ENCODE measurements at places on chromosomes 16 and 17.

- DNase-seq = no peak
These were observed 4.4 kb downstream of the LGALS9 start for GRCh38 chr17:27635275-27635823.

- peak; percentile 58 for DNase-seq
These were observed 723 bp downstream of the TRIM37 start for GRCh38 chr17:59105852-59106462.

- DNase-seq = no peak
These were observed 358.6 kb upstream of the ASIC2 start for GRCh38 chr17:33651686-33652085.

DNA sequence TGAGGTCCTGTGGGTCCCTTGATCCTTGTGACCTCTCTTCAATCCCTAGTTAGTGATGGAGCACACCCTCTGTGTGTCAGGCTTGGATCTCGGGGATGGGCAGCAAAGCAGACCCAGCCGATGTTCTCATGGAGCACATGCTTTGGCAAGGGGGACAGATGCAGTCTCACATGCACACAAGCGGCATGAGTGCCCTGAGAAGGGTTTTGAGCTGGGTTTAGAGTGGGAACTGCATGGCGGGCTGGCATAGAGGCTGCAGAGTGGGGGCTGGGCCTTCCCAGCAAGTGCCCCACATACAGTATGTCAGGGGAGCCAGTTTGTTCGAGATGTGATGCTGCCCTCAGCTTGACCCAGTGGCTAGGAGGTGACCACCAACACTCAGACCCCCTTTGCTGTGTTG is 41.6 kb downstream of the B9D1 start:
- no peak for DNase-seq

DNA sequence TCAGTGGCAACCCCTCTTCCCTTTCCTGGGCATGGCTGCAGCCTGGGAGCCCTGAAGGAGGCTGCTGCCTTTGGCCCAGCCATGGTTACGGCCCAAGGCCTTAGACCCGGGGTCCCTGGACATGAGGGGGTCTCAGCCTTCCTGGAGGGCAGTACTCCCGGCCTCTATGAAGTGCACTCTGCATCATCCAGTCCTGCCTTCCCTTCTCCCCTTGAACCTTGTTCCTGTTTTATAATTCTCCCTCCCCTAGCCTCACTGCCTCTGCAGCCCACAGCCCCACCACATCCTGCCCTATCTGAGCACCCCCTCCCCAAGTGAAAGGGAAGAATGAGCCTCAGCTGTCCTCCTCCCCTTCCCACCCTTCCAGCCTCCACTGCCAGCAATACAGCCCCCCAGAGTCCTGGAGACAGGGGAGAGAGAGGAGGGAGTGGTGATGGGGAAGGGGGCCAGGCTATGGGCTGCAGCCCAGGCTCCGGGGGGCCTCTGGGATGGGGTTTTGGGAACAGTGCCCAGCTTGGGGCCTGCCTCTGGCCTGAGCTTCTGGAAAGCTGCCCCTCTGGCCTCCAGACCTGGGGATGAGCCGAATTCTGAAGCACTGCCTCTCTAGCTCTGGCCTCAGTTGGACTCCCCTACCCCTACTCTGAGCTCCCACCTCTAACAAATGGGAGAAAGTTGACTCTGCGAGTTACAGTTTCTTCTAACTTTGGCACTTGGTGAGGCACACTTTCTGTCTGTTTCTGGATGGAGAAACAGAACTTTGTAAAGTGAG is 7.6 kb downstream of the CCR7 start:
- no peak for DNase-seq

- DNase-seq = peak; percentile 86
These were observed 591 bp upstream of the SLFN5 start for GRCh38 chr17:35242158-35242804.

- DNase-seq = no peak
These were observed 993.4 kb upstream of the EEF2KMT start for GRCh38 chr16:6091021-6091420.

DNA sequence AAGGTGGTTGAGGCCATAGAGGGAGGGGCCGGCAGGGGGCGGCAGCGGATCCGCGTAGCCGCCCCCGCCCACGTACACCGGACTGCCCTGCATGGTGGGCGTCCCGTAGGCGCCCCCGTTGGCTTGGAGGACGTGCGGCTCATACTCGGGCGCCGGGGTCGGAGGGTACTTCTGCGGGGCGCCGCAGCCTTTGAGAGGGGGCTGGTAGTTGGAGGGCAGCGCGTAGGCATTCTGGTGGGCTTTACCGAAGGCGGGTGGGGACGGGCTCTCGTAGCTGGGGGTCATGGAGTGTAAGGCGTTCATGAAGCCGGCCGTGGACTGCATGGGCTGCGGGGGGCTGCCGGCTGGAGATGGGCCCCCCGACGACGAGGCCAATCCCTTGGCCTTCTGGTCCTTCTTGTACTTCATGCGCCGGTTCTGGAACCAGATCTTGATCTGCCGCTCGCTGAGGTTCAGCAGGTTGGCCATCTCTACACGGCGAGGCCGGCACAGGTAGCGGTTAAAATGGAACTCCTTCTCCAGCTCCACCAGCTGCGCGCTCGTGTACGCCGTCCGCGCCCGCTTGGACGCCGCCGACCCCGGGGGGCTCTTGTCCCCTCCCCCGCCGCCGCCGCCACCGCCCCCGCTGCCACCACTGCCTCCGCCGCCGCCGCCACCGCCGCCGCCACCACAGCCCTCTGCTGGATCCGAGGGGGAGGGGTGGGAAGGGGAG is 5.7 kb upstream of the HOXB2 start:
- no peak for DNase-seq
